ENCODE measurements at places on chromosomes 5 and 9.
A peak's percentile ranks its signal among the peaks of the same experiment; 100 is the strongest.

GRCh38 chr9:135939351-135940265 is 21.6 kb downstream of the UBAC1 start:
- DNase-seq: peak; percentile 38

DNA sequence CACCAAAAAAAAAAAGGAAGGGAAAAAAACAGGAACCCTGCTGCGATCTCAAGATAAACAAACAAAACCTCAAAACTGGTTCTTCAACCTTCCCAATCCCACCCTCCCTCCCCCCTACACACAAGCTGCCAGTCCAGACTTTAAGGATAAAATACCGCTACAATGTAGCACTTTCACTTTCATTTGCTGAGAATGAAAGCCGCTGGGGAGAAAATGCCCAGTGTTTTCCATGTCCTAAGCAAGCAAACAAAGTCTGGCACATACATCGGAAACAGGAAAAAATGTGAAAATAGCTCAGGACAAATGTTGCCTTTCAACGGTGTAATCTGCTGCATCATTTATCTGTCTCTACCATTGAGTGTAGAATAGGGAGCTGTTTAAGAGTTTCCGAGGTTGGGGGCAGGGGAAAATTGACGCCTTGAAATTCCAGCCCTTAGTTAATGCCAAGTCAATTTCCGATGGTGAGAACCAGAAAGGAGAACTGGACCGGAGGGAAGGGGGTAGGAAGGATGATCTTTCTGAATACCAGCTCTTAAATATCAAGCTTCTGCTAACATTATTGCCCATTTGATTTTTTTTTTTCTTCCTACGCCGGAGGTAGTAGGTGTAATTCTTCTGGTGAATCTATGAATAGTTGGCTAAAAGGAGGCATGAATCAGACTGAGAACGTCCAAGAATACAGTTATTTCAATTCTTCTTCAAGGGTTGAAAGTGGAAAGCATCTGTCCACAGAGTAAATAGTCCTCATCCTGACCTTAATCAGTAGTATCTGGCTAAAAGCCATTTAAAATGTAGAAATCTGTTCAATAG is 1.2 kb upstream of the ADAMTS6 start:
- no peak for DNase-seq

DNA sequence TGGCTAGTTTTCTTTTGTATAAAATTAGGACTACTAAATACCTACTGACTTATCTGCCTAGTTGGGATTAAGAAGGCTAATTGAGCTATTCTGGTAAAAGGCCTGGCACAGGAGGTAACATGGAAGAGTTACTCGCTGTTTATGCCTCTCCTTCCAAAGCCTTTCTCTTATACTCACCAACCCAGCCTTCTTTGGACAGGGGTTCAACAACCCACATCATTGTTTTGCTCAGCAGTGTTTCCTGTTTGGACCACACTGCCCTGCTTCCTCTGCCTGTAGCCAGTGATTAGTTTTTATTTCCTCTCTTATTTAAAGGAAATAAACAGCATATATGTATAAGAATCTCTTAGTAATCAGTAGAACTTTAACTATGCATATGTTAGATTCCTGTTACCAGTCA is 85.1 kb upstream of the TLX3 start:
- no peak for DNase-seq

- no peak for DNase-seq
Measured at GRCh38 chr5:148639081-148639480, 15.2 kb downstream of the HTR4 start.

GRCh38 chr9:24127519-24127918 is 301.5 kb upstream of the ELAVL2 start:
- no peak for DNase-seq

DNA sequence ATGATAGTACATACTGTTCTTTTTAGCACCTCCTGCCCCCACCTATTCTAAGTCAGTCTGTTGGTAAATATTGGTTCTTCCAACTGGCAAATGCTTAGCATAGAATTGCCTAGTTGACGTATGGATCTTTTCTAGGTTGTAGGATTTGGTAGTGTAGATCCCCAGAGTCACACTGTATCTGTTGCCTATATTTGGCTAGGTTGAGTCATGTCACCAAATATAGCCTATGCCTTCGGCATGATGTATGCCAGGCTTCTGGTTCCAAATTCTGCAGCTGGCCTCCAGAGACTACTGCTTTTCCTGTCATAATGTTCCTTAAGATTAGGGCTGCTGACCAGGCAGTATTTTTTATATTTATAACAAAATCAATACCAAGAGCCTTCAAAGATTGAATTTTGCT is 38.2 kb downstream of the CPEB4 start:
- no peak for DNase-seq

GRCh38 chr5:119678351-119679028 is 49.1 kb downstream of the FAM170A start:
- DNase-seq: no peak

DNA sequence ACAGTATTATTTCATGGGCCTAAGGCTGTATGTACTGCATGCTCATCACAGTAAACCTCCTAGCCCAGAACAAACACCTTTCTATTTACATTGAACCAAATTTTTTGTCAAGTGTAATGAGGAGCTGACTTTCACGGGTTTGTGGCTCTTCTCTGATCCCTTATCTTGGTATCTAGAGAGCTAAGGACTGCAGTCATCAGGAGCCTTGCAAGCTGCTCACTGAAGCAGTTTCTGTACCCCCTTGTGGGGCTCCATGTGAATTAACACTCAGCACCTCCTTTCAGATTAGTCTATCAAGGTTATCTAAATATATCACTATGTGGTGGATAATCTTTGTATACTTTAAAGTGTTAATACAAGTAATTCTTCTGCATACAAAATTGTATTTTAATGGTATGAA is 108.2 kb downstream of the AUH start:
- DNase-seq: no peak

GRCh38 chr9:93580654-93581380 is 4.4 kb downstream of the PHF2 start:
- no peak for DNase-seq

- no peak for DNase-seq
Measured at GRCh38 chr9:93648181-93648580, 71.8 kb downstream of the PHF2 start.

GRCh38 chr5:91119981-91120850 is 262.9 kb downstream of the ARRDC3 start:
- no peak for DNase-seq

GRCh38 chr5:175493726-175494125 is 15.4 kb downstream of the SFXN1 start:
- no peak for DNase-seq

- no peak for DNase-seq
Measured at GRCh38 chr5:78576376-78576775, 72.2 kb downstream of the LHFPL2 start.

DNA sequence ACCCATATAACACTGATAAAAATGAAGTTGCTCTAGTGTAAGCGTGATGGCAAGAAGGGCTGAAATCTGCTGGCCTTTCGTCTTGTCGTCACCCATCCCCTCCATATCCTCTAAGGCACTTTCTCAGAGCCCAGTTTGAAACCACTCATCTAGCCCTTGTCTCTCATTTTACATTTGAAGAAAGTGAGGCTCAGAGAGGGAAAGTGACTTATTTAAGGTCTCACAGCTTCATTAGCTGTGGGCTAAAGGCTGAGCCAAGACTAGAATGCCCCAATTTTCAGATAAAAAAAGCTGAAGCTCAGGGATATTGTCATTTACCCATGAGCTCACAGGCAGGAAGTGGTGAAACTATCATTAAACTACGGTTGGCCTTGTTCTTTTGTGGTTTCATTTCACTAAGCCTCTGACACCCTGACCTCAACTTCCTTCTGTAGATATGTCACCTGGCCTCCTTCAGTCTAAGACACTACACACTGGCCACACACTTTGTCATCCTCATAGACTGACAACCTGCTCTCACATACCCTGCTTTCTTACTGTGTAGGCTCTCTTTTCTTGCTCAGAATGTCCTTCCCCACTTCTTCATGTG is 176.7 kb upstream of the DMAC1 start:
- no peak for DNase-seq

- DNase-seq: no peak
Measured at GRCh38 chr5:77369566-77369965, 122.5 kb downstream of the WDR41 start.

GRCh38 chr5:172433513-172433912 is 20.8 kb downstream of the SH3PXD2B start:
- DNase-seq: no peak

DNA sequence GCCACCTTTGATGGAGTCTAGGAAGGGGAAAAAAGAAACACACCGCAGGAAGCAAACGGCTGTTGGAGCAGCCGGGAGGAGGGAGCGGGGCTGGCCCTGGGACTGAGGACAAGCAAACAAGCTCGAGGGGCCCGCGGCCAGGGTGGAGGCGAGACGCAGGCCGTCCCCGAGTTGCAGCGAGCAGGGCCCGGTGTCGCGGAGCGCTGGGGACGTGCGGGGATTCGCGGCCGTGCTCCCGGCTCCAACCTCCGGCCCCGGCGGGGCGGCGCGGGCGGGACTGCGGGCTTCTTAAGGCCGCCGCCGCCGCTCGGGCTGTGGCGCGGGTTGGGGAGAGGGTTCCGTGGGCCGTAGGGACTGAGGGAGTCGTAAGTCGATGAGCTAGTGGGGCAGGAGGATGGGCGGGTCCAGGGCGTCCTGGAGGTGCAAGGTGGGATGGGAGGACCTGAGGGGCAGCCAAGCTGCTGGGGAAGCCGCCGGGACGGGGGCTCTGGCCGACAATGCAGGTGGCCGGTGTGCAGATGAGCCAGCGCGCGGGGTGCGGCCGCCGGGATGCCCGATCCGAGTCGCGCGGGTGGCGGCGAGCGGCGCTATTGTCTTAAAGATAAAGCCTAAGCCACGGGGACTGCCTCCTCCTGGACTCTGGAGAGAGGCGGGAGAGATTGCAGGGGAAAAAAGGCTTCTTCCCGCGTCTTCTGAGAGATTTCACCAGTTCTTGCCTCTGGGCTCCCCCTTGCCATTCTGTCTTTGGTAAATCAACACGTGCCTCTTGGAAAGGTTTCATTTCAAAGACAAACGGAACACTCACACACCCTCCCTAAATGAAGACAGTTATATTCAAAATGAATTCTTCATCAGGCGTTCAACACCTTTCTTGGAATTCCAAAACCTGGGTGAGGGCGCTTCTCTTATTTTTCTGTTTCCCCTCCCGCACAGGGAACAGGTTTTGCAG is 1.6 kb upstream of the HAPLN1 start:
- no peak for DNase-seq

DNA sequence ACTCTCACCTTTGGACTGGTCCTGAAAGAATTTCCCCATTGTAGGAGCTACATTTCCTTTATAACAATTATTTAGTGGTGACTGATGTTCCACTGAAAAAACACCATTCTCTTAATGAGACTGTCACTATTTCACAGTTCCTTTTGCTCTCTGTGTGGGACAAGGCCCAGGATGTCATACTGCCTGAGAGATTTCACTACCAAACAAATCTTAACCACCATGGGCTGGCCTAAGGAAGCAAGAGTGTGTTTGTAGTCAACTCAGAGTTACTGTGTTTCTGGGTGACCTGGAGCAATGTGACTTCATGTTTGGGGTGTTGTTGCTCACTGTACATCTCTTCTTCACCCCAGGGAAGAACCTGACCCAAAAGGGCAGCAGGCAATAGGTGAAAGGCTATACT is 50.1 kb upstream of the ZNF608 start:
- DNase-seq: no peak

DNA sequence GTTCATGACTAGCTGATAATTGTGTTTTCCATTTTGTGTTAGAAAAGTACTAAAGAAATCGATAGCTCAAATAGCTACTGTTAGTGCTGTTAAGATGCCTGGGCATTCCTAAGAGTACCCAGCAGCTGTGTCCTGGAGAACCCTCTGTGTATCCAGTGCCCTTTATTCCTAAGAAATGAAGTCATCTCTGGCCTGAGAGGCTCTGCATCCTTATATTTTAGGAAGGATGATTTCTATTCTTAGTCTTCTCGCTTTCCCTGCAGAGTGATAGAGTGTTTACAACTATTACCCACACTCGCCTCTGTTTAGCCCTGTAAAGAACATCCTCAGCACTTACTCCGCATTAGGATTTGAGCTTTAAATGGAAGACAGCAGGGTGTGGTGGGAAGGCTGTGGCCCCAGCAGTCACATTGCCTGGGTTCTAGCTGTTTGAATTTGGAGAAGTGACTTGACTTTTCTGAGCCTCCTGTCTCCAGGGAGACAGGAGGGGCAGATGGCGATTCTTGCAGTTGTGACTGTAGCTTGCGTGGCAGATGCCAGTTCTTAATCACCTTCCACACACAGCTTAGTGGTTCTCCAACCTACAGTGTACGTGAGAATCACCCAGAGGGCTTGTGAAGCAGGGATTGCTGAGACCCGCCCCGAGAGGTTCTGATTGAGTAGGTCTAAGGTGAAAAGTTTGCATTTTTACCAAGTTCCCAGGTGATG is 177.2 kb upstream of the PITX1 start:
- no peak for DNase-seq

GRCh38 chr5:178505639-178506407 is 84.4 kb downstream of the COL23A1 start:
- DNase-seq: no peak

DNA sequence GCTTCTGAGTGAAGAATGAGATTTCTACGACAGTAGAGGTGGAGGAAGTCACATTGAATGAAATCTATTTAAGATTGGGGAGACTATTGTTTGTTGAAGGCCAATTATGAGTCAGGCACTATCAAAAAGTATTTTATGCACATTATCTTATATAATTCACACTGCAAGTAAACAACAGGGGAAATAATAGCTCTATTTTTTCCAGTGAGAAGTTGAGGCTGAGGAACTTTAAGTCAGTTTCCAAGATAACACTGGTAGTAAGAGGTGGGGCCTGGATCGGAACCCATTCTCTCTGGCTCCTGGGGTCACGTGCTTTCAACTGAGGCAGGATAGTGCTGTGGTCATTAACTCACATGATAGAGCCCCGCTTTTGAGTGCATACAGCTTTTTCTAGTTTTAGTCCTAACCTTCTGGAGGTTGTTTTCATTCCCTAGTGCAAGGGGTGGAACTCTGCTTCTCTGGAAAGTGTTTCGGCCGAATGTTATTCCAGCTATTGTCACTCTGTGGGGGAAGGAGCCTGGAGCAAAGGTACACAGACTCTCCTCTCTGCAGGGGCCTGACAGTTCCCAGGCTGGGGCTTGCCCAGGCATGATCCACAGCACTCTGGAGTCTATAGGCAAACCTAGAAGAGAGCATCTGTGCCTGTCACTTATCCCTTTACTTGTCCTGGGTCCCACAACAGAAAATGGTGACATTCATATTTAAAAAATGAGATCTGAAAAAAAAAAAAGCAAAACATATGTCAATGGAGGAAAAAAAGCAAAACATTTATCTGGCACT is 352.4 kb upstream of the ACTBL2 start:
- no peak for DNase-seq

GRCh38 chr9:107177857-107178256 is 105.2 kb upstream of the RAD23B start:
- no peak for DNase-seq

DNA sequence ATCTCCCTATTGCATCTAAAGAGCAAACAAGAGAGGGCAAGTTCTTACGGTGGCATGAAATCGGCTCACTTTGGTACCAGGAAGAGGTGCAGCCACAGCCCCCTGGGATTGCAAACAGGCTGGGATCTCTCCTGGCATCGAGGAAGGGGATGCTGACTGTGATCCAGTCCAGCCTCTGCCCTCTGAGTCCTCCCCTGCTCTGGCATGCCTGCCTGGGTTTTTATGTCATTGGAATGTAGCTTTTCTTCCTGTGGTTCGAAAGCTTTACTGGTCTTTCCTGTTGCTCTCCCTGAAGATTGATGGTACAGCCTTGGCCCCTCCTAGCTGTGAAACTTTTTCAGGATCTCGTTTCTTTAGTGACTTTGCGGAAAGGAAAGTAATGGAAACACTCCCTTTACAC is 6.6 kb downstream of the SLC46A2 start:
- no peak for DNase-seq

- DNase-seq: peak; percentile 7
Measured at GRCh38 chr9:125701351-125701750, 5.7 kb downstream of the MAPKAP1 start.
